GM18507 (cell line): ENCODE measurements at places on chromosomes 13 and 19.

GRCh38 chr13:66624302-66624701, 605.8 kb downstream of the PCDH9 start:
- no peak for DNase-seq

DNA sequence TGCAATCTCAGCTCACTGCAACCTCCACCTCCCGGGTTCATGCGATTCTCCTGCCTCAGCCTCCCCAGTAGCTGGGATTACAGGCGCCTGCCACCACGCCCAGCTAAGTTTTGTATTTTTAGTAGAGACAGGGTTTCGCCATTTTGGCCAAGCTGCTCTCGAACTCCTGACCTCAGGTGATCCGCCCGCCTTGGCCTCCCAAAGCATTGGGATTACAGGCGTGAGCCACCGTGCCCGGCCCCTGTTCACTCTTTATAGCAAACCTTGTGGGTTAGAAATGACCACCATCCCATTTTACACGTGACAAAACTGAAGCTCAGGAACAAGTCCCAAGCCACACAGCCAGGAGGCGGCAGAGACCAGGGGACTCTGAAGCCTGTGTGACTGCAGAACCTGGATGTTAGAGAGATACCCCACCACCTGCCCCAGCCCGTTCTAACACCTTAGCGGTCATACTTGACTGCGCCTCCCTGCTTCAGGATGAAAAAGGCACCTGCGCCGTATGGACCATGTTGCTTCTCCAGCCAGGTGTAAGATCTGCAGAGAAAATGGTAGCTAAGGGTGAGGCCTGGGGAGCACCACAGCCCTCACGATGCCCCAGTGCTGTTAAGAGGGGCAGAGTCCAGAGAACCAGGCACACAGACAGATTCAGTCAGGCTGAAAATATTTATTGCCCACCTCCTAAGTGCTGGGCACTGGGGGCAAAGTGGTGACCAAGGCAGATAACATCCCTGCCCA, 3.6 kb downstream of the DMAC2 start:
- no peak for DNase-seq

- DNase-seq = no peak
Measured at GRCh38 chr13:53807251-53807834, 778.7 kb downstream of the OLFM4 start.

DNA sequence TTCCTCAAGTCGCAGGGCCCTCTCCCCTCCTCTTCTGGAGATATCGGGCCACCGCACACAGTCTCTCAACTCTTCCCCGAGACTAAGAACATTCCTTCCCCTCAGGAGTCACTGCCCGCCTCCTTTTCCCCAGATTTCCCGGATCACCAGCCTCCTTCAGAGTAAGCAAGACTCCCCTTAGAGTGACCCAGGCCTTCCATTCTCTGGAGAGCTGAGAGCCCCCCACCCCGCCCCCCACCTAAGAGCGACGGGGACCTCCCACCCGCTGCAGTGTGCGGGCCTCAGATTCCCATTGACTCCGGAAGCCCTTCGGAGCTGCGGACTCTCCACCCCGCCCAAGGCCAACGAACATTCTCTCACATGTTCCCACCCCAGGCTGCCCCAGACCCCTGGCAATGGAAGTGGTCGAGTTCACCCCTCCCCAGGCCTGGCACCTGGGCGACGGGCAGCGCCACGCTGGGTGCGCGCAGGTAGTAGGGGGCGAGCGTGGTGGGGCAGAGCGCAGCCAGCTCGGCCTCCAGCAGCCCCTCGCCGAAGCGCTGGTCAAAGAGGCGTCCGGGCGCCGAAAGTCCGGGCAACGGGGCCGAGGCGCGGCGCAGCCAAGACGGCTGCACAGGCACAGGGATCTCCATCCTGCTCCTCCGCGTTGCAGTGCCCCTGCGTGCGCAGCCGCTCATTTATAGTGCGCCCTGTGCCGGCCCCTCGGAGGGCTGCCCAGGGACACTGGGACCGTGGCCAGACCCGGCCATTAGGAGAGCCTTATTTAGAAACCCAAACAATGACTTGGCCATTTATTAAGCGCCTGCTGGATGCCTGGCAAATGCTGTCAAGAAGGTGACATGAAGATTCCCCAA, at the start of gene HSPB6:
TSS of gene HSPB6 (minus strand) at position 653 of the 854 bp plus-strand sequence. CDS start at position 632, 21 bp downstream.
- no peak for DNase-seq

DNA sequence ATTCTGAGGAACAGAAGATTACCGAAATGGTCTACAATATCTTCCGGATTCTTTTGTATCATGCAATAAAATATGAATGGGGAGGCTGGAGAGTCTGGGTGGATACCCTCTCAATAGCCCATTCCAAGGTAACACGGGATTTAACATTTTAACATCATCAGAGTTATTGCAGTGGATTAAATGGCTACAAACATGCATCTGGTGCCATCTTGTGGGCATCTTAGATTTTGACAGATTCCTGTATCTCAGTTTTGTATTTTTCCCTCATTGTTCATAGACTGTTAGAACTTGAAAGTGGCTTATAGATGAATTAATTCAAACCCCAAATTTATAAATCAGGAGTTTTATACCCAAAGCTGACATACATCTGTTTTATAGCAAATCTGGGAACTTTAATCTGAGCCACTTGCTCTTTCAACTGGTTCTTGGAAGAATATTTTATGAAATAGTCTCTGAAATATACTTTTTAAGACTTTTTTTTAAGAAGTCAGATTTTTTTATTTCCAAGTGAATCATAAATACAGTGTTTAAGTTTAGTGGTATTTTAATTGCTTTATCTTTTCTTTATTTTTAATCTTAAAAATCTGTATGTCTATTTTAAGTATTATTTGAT, 215.2 kb downstream of the NBEA start:
- DNase-seq = no peak

GRCh38 chr19:40464059-40465024, 1.2 kb downstream of the BLVRB start:
- no peak for DNase-seq

GRCh38 chr13:97242755-97243497, 20.8 kb downstream of the MBNL2 start:
- no peak for DNase-seq

GRCh38 chr19:3923912-3924311, 9.0 kb upstream of the NMRK2 start:
- DNase-seq = no peak

DNA sequence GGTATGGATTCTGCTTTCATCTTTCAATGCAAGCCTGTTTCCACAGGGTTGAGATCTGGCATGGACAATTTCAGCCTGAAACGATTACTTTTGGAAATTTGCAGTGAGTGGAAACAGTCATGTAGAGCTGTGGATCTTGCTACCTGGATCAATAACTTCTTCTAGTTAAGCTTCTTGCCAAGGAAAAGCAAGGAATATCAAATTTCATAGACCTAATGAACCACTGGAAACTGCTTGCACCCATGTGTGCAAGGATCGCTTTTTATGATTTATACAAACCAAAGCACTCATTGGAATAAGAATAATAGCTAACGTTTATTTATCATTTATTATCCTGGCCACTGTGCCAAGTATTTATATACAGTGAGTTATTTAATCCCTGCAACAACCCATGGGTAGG, 392.8 kb downstream of the KCNRG start:
- DNase-seq = no peak

DNA sequence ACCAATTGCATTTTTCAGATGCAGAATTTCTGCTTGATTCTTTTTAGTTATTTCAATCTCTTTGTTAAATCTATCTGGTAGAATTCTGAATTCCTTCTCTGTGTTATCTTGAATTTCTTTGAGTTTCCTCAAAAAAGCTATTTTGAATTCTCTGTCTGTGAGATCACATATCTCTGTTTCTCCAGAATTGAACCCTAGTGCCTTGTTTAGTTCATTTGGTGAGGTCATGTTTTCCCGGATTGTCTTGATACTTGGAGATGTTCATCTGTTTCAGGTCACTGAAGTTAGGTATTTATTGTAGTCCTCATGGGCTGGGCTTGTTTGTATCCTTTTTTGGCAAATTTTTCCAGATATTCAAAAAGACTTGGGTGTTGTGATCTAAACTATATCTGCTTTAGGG, 202.9 kb upstream of the SERP2 start:
- DNase-seq = no peak

DNA sequence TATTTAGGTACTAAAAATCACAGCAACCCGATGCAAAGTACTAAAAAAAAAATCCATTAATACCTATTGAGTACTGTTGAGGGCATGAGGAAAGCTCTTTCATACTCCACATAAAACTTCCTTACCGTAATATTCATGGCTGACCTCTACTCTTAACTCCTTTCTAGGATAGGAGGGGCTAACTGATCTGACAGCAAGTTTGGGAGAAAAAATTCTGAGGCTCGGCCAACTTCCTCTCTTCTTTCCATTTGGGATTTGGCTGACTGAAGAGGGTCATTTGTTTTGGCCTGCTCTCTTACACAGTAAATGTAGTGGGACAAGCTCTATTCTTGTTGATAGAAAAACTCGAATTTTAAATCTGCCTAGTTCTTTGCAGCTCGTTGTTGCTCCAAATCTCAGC, 9.4 kb upstream of the USPL1 start:
- no peak for DNase-seq

GRCh38 chr19:52739576-52739975, 4.7 kb upstream of the ZNF611 start:
- DNase-seq = no peak

DNA sequence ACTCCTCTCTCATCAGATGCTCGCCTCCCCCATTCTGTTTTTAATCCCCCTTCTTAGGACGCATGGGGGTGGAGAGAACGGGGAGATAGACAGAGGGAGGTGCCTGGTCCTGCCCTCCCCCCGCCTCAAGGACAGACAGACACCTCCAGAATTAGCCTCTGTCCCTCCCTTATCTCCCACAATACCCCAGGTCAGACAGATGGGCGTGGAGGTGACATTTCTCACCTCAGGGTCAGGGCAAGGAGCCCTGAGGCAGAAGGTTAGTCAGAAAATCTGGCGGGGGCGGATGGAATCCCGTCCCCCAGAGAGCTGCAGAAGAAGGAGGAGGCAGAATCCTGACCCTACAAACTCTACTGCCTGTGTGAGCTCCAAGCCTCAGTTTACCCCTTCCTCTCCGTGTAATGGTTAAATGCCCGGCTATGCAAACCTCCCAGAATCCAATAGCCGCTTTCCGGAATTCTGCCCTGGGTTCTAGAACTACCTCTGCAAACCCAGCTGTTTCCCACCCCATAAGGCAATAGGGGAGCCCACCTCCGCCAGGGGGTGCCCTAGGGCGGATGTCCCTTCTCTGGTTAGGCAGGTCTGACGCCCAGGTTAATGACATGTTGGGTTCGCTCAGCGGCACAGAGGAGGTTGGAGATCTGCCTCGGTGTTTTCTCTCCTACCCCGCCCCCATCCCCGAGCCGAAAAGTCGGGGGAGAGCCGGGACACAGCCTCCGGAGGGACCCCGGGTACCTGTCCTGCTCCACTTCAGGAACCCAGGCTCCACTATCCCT, 900 bp downstream of the PPP1R13L start:
- DNase-seq = no peak

GRCh38 chr13:100542826-100543156, 45.8 kb downstream of the GGACT start:
- peak; percentile 32 for DNase-seq

DNA sequence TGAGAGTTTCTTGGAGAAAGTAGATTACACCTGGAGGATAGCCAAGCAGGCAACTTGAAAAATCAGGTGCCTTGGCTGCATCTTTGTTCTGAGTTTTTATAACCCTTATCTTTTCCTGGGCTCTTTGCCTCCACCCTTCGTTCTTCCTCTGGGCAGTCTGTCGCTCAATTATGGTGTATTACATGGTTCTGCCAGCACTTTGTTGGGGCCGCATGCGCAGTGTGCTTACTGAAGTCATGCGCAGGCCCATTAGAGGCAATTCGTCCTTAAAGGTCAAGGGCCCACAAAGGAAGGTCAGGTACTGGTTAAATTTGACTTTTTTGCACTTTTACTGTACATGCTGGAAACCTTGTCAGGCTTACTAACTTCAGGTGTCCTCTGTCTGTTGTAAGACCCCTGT, 761.9 kb upstream of the SLITRK5 start:
- no peak for DNase-seq

- DNase-seq = no peak
Measured at GRCh38 chr19:45762870-45763631, 6.0 kb downstream of the SIX5 start.

GRCh38 chr19:53772943-53773342, 51.2 kb downstream of the NLRP12 start:
- no peak for DNase-seq

- DNase-seq = no peak
Measured at GRCh38 chr13:49410477-49410876, 33.4 kb downstream of the CAB39L start.

GRCh38 chr13:59012731-59013130, 1151.0 kb downstream of the DIAPH3 start:
- no peak for DNase-seq

GRCh38 chr13:49908637-49909036, 27.5 kb downstream of the SPRYD7 start:
- no peak for DNase-seq

DNA sequence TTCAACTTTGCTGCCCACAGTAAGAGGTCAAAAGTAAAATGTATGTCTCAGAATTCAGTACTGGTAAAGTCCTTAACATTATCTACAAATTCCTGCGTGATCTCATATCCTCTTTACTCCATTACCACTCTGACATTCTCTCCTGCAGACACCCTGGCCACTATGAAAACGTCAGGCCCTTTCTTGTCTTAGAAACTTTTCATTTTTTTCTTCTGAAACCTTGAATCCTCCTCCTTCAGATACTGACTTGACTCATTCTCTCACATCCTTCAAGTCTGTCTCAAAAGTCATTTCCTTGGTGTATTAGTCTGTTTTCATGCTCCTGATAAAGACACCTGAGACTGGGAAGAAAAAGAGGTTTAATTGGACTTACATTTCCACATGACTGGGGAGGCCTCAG, 262.3 kb downstream of the POU4F1 start:
- no peak for DNase-seq

- no peak for DNase-seq
Measured at GRCh38 chr13:48892053-48892687, 83.5 kb upstream of the FNDC3A start.

GRCh38 chr19:31233295-31233800, 115.9 kb downstream of the TSHZ3 start:
- no peak for DNase-seq

DNA sequence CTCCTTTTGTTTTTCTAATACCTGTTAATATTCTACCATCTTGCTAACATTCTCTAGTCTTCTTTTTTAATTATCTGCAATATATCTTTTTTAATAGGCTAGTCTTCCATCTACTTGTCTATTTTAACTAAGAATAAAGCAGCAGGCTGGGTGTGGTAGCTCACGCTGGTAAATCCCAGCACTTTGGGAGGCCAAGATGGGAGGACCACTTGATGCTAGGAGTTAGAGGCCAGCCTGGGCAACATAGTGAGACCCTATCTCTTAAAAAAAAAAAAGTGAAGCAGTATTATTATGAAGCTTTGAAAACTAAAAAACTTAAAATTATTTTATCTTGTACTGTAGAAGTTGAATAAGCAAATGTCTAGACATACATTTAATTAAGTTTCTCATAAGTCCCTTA, 3.3 kb downstream of the UTP14C start:
- no peak for DNase-seq

- DNase-seq = no peak
Measured at GRCh38 chr19:15197275-15197941, 3.4 kb downstream of the NOTCH3 start.
